ENCODE measurements at places on chromosomes 3 and 15.

- DNase-seq = no peak
These were observed 13.9 kb downstream of the CDAN1 start for GRCh38 chr15:42723068-42723467.

GRCh38 chr15:52698514-52698913 is 19.3 kb upstream of the ATOSA start:
- no peak for DNase-seq

DNA sequence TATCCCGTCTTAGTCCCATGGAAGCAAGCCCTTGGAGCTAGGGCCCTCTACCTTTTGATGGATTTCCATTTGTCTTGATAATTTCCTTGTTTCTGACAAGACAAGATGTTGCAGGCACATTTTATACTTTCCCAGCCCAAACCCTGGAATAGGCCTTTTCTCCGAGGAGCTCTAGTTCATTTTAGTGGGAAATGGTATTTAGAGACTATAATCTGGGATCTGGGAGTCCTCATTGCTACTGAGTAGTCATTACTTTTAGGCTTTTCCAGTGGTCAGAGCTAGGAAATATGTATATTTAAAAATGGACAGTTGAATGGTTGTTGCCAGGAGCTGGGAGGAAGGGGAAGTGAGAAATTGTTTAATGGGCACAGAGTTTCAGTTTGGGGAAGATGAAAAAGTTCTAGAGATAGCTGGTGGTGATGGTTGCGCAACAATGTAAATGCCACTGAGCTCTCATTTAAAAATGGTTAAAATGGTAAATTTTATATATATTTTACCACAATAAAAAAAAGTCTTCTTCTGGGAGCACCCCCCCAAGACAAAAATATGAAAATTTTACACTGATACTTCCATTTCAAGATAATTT is 31.6 kb downstream of the MLH1 start:
- no peak for DNase-seq

- no peak for DNase-seq
These were observed 69.8 kb downstream of the SQOR start for GRCh38 chr15:45704329-45705249.

DNA sequence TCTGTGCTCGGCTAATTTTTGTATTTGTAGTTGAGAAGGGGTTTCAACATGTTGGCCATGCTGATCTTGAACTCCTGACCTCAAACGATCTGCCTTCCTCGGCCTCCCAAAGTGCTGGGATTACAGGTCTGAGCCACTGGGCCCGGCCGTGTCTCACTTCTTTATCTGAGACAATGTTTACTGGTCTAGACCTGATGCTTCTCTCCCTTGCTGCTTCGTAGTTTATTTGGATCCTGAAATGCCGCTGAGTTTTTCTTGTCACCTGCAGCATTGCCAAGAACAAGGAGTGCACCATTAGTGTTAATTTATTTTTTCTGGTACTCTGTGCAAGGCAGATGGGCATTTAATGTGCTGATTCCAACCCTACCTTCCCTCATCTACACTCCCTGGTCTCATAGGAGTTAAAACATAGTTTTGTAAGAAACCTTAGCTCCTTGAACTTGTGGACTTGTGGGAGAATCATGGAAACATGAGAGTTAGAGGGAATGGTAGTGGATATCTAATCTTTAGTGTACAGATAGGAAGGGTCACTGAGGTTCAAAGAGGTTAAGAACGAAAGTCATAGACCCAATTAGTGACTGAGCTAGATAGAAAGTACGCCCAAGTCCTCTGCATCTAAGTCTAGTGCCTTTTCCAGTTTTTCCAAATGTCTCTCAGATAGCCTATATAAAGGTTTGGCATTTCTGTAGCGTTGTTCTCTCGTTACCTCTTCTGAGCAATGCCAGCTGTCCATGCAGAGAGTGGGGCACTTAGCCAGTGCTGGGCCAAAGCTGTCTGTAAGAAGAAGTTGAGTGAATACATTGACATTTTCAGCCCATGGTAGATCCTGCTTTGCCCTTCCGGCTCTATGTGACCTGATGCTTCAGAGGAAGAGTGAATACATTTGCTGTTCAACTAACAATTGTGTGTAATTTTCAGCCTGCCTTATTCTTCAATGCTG is 244.1 kb downstream of the LPP start:
- DNase-seq = no peak
